BE2C (cell line): ENCODE measurements at places on chromosomes 3 and 15.

DNA sequence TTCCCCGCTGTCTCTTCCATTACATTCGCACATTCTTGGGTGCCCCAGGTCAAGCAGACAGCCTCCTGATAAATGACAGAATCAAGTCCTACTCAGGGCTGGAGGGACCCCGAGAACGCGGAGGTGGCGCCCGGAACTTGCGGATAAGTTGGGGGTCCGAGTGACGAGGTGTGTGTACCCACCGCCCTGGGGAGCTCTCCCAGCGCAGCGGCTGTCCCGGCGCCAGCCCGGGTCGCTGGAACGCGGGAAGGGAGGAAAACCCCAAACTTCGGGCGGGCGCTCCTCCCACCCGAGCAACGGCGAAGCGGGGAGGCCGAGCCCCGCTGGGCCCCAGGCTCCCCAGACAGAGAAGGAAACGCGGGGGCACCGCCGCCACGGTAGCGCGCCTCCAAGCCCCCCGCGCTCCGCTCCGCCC, 550 bp downstream of the CLN6 start:
- DNase-seq = no peak

- no peak for DNase-seq
These were observed 2.0 kb downstream of the NGLY1 start for GRCh38 chr3:25781145-25781757.

DNA sequence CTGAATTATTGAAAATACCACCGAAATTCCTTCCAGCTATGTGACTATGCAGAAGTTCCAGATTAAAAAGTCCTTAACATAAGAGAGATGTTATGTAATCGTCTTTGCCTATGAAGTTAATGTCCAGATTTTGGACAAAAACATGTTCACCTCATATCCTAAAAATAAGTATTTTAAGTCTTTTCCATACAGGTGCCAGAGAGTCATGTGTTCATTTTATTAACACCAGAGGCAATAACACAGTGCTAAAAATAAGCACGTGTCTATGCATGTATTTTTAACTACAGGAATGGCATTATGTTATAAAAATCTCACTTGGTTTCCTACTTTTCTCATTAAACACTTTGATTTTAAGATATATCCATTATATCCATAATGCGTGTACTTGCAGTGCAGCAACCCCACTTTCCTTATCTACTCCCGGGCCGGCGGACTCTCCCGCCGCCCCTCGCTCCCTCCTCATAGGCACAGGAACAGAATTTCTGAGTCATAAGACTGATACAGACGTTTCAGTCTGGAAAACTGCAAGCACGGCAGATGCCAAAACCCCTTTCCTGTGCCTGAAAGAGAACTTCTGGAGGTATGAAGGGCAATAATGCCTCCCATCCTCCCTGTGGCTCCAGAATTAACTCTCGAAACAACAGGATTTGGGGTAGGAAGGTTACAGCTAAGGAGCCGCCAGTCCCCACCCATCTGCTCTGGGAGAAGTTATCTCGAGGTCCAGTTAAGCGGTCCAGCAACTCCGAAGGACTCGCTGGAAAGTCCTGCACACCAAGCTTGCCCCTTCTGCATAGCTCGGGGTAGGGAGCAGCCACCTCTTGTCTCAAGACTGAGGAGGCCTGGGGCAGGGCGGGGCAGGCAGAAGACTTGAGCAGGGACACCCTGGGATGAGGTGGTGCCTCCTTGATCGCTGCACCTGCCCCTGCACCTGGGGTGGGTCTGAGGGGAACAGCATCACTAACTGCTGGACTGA, 22.3 kb upstream of the PSTPIP1 start:
- DNase-seq = no peak

- no peak for DNase-seq
These were observed 18.5 kb upstream of the VPS39 start for GRCh38 chr15:42226648-42227047.

DNA sequence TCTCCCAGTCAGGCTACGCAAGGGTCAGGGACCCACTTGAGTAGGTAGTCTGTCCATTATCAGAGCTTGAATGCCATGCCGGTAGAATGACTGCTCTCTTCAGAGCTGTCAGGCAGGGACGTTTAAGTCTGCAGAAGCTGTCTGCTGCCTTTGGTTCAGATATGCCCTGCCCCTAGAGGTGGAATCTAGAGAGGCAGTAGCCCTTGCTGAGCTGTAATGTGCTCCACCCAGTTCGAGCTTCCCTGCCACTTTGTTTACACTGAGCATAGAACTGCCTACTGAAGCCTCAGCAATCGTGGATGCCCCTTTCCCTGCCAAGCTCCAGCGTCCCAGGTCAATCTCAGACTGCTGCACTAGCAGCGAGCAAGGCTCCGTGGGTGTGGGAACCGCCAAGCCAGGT, 57.5 kb upstream of the SETMAR start:
- DNase-seq = no peak

DNA sequence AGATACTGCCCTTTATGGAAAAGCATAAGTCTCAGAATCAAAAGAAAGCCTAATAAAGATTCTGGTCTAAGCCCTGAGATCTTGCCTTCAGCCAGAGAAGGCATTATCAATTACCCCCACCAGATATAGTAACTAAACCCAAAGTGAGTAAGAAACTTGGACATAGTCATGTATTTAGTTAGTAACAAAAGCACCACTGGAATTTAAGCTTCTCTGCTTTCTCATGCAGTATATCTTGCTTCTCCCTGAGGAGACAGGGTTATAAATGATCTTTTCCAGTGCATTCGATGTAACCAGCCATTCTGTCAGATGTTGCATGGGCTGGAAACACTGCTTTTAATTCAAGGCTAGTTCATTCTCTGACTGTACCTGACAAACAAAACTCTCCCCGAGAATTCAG, 946.7 kb downstream of the NAALADL2 start:
- DNase-seq = no peak
